Activated CD8-positive, alpha-beta memory T cell treated with anti-CD3 and anti-CD28 coated beads, Interleukin-2, amount 10 ng/mL, durations not matched to agents 7 days and 5 days (primary cell): ENCODE measurements at places on chromosomes 16 and 17. TPM values are rescaled to one million over a fixed set of nuclear protein-coding genes. Genes with fewer than 3 reads are reported as not detected.

The TBC1D16 gene
- 1.2 TPM for total RNA-seq

The PPP1R27 gene
- not detected for total RNA-seq

The NKD1 gene
- 0.33 TPM for total RNA-seq

The PRSS33 gene
- total RNA-seq: not detected

The NAGPA gene
- 12.1 TPM for total RNA-seq

The PKD1 gene
- total RNA-seq: 100 TPM

The SYNGR3 gene
- total RNA-seq: 17.6 TPM

The TTLL6 gene
- total RNA-seq: not detected

The GP1BA gene
- total RNA-seq: not detected

The TP53TG3C gene
- not detected for total RNA-seq

The TP53TG3D gene
- 0.45 TPM for total RNA-seq

The ALOXE3 gene
- not detected for total RNA-seq

The HEATR9 gene
- 6.4 TPM for total RNA-seq

The OR1F1 gene
- not detected for total RNA-seq

The NXPH3 gene
- not detected for total RNA-seq

The PLCG2 gene
- 62.5 TPM for total RNA-seq
